ENCODE measurements at places on chromosomes 2 and 18.

GRCh38 chr2:162017233-162017632 lies 56.8 kb downstream of the DPP4 start:
- no peak for DNase-seq

DNA sequence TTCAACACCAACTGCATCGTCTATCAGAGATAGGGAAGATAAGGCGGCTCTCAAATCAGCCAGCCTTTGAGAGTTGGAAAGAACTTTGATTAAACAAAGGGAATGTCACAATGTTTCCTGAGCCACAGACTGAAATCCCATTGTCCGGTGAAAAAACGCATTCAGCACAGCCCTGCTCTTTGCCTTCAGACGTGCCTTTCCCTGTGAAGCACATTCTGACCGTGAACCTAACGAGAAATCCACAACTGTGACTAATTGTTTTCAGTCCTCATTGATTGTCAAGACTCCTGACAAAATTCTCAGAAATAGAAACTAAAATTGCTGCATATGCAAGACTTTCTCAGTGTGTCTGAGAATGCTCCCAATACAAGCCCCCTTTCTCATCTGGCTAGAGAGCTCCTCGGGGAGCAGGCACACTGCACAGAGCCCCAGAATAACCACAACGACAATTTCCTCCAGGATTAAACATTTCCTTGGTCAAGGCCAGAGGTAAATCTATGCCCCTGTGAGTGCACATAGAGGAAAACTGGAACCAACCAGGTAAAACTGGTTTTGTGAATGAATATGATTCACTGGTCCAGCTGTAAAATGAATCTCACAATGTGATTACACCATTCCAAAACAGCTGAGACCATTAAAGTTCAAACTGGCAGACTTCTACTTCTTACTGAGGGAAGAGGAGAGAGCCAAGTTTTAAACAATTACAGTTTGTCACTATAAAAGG lies 561.9 kb upstream of the ID2 start:
- DNase-seq: no peak

GRCh38 chr18:5302606-5303005 lies 7.1 kb upstream of the ZBTB14 start:
- no peak for DNase-seq

- DNase-seq: no peak
Observed at GRCh38 chr18:43950062-43950461, 672.8 kb upstream of the SYT4 start.

GRCh38 chr18:39886136-39886535 lies 2068.9 kb upstream of the PIK3C3 start:
- no peak for DNase-seq

DNA sequence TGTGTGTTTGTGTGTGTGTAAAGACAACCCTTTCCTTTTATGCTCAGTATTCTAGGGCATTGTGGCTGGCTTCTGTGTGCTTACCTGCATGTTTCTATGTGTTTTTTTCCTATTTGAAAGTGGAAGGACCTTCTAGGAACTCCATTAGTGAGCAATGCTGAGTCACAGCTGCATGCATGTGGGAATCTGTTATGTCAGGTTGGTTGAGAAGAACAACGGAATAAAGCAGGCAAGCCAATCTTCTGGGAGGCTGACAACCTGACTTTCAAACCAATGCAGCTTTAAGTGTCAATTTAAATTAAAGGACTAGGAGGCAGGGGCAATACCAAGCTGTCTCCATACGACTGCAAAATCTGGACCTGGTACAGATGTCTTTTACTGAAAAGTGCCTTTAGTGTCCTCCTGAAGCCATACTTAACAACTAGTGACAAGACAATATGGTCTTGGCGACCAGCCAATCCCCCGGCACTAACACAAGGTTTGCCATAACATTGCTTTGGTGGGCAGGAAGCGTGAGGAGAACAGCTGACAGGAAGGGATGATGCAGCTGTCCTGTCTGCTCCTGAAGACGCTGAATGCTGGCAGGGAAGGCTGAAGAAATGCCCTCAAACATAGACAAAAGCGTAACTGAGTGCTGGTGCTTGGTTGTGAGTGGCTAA lies 514.7 kb upstream of the CDH7 start:
- DNase-seq: no peak

GRCh38 chr2:86350751-86351150 lies 13.3 kb upstream of the REEP1 start:
- no peak for DNase-seq

- DNase-seq: no peak
Observed at GRCh38 chr18:50679056-50679455, 119.2 kb downstream of the MAPK4 start.

- no peak for DNase-seq
Observed at GRCh38 chr2:11097038-11097720, 58.1 kb upstream of the SLC66A3 start.

- DNase-seq: no peak
Observed at GRCh38 chr2:217157581-217157980, 297.7 kb upstream of the TNP1 start.

DNA sequence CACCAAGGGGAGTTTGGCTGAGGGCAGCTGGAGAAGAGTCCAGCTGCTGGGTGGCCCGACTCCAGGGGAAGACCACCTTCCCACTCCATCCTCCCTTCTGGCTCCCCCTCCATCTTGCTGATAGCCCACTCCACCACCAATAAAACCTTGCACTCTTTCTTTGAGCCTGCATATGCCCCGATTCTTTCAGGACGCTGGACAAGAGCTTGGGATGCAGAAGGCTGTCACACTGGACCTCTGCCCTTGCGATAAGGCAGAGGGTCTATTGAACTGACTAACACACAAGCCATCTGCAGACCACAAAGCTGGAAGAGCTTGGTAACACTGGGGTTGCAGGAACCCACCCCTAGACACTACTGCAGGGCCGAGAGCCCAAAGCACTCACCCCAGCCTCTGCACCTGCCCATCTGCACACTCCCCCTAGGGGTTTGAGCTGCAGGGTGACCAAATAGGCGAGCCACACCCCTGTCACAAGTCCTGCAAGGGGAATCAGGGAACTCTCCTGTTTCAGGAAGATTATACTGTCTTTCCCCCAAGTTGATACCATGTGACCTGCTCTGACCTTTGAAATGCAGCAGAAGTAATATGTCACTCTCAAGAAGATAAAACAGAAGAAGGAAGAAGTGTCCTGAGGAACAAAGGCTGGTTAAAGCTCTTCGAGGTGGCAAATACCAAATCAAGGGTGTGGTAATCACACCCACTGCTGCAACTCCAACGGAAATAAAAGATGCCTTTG lies 70.5 kb downstream of the SMAD4 start:
- no peak for DNase-seq

GRCh38 chr2:105379741-105380186 lies 19.1 kb downstream of the FHL2 start:
- DNase-seq: no peak

DNA sequence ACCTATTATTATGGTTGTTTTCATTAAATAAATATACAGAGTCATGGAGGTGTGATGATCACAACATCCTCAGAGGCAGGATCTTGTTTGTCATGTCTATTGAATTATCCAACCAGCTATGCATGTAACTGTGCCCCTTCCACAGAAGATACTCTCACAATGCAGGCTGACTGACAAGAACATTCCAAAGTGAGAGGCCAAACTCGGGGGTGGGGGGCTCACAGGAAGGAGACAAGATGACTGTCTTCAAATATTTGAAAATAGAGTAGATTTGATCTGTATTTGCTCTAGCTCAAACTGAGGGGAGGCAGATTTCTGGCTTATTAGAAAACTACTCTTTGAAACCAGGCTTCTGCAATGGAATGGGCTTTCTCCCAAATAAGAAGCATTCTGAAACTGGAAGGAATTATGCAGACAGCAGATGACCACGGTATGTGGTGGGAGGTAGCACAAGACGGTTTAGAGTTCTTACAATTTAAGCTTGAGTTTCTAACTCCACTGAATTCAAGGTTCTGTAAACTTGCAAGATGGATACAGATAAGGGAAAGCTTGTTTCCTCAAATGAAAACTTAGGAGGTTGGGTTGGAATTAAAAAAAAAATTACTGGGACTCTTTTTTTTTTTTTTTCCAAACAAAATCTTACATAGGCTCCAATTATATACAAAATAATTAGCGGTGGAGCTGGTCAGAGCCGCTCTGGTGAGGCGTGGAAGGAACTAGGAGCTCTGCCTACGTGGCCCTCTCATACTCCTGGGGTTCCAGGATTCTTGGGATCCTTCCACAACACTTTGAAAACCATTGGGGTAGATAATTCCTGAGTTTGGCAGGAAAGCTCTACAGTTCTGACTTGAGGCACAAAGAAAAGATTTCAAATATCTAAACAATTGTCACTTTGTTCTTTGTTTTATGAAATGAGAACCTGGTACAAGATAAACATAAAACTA lies 79.3 kb downstream of the PLA2R1 start:
- DNase-seq: no peak

DNA sequence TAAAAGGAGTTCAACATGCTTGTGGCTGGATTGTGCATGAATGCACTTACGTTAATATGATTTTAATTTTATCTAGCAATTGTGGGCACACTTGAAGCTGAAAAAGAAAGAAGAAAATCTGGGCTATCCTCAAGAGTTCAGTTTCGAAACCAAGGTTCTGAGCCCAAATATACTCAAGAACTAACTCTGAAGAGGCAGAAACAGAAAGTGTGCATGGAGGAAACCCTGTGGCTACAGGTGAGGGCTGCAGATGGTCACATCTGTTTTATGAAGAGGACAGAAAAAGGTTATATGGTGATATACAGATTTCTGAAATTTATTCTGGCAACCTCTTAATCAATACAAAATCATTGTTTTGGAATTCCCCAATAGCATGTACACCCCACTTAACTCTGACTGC lies 57.3 kb downstream of the ITGA6 start:
- DNase-seq: no peak

DNA sequence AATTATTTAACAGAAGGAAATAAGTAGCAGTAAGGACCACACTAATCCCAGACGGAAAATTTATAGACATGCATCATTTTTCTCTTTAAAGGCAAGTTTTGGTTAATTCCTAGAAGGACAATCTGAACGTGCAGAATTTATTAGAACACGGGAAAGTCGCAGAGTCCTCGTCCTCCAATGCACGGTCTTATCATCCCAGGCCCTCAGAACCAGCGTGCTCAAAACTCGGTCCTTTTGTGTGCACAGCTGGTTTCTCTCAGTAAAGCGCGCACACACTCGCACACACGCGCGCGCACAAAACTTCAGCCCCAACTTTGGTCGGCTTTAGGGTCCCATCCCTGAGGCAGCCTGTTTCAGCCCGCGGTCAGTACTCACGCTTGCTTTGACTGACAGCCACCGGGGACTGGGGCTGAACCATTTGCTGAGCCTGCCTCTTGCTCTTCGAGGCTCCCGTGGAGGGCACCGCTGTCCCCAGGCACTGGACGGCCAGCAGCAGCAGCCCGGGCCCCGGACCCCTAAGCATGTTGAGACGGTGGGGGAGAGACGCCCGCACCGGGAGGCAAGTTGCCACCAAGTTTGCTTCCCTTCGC lies 493 bp downstream of the FN1 start:
- DNase-seq: no peak

- no peak for DNase-seq
Observed at GRCh38 chr2:142131010-142131669, at the start of gene LRP1B. LRP1B (minus strand) TSS chr2:142131016; CDS start chr2:142130729, 287 bp downstream.

- no peak for DNase-seq
Observed at GRCh38 chr2:137091704-137092103, 326.4 kb downstream of the THSD7B start.

GRCh38 chr2:99571021-99571420 lies 81.2 kb upstream of the REV1 start:
- no peak for DNase-seq

DNA sequence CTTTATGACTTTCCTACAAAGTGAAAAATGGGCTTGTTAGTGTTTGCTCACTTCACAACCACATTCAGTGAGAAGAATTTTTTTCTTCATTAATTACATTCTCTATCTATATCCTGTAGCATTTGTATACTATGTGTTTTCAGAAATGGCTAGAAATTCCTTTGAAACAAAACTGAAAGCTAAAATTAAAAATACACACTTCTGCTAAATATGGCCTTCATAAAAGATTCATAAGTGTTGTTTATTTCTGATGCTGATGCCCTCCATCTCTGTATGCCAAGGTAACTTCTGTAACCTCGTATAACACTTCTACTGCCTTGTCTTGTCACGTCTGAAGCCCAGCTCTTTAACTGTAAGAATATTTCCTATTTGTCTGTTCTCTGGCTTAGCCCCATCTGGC lies 59.8 kb downstream of the PMAIP1 start:
- no peak for DNase-seq

GRCh38 chr2:238021327-238021726 lies 39.5 kb upstream of the SCLY start:
- DNase-seq: no peak

DNA sequence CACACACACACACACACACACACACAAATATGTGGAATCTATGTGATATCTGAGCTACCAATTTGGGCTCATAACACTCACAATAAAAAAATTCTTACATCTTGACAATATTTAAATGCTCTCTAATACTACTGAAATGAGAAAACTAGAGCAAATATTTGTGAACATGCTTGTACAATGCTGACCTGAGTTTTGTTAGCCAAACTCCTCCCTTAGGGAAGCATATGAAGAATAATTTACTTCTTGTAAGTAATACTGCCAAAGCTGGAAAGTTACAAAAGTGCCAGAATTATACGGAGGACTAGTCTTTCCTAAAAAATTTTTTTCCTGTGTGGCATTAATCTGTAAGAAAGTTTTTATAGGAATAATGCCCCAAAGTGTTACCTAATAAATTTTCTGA lies 18.5 kb downstream of the MBD2 start:
- no peak for DNase-seq

GRCh38 chr18:64592246-64592645 lies 443.4 kb upstream of the LINC00305 start:
- no peak for DNase-seq

- DNase-seq: no peak
Observed at GRCh38 chr2:35468245-35468644, 887.3 kb upstream of the CRIM1 start.

GRCh38 chr18:58057291-58057965 lies 13.4 kb downstream of the NEDD4L start:
- no peak for DNase-seq

DNA sequence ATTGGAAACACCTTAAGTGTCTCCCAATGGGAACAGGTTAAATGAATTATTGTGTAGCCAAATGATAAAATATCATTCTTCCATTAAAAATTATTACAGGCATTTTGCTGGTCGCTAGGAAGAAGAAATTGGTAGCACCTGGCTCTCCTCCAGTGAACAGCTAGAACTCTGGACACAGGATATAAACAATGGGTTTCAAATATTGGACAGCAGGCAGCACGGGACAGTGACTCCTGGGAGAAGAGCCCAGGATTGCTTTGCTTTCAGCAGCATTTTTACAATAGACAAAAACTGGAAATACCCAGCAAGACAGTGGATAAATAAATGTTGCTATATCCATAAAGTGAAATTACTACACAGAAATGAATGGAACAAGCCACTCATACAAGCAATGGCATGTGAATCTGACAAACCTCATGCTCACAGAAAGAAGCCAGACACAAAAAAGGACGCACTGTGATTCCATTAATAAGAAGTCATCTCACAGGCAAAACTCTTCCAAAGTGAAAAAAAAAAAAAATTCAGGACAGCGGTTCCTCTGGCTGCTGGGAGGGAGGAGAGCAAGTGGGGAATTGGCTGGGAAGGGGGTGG lies 50.5 kb downstream of the LAMA1 start:
- no peak for DNase-seq

All from NK-92 treated with Interleukin-12 subunit alpha and Interleukin-12 subunit beta, amount 100 ng/mL, for 24 hours (cell line).